ENCODE measurements at places on chromosomes 2 and 18. TPM values are rescaled to one million over a fixed set of nuclear protein-coding genes. Genes with fewer than 3 reads are reported as not detected.

Gene NTSR2
- total RNA-seq, result not detected

Gene ITPRIPL1
- total RNA-seq, result 3.2 TPM

Gene KYNU
- total RNA-seq, result 5.1 TPM

Gene SERPINB7
- 0.29 TPM for total RNA-seq

Gene MYO1B
- 116 TPM for total RNA-seq

Gene SGO2
- total RNA-seq, result 4.6 TPM

Gene HOXD13
- 0.06 TPM for total RNA-seq
